ENCODE measurements at places on chromosomes 4 and X. TPM values are rescaled to one million over a fixed set of nuclear protein-coding genes. Genes with fewer than 3 reads are reported as not detected.

GRCh38 chrX:55777596-55777995, 60.0 kb downstream of the RRAGB start:
- DNase-seq, result no peak

GRCh38 chrX:132819711-132820264, 138.6 kb downstream of the HS6ST2 start:
- no peak for DNase-seq

The MAGEA8 gene
- polyA plus RNA-seq, result 0.20 TPM

GRCh38 chrX:136767104-136767941, 13.4 kb downstream of the ARHGEF6 start:
- no peak for DNase-seq

GRCh38 chrX:139202742-139203420, 327.7 kb upstream of the F9 start:
- DNase-seq, result no peak

DNA sequence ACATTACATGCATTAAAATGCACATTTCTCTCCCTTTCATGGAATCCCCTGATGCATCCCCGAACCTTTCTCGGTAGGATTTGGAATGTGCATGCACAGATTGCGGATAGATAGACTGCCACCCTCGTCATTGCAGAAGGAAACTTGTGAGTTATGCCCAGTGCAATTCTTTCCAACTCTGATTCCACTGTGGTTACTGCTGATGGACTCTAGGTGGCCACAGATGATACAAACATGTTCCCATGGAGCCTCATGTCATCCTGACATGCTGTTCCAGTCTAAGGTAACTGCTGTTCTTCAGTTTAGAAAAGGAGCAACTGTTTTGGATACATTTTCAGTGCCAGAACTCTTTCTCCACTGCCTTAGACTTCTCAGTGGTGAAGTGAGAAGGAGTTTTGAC, 9.1 kb upstream of the VCX3B start:
- DNase-seq, result no peak

DNA sequence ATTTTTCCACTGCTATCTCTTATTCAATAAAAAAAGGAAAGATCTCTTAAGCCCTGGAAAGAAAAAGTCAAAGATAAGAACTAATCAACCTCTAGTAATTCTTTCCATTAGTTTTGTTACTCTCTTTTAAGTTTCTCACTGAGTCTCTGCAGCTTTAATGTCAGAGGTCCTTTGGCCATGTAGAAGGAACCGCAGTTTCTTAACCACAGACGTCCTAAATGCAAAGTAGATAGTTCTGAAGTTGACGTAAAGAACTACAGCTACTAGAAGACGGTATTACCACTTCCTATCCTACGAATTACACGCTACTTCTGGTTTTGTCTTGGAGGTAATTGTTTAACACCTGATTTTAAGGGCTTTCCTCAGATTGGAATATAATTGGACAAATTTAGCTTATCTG, 325.9 kb downstream of the ANKRD50 start:
- no peak for DNase-seq

DNA sequence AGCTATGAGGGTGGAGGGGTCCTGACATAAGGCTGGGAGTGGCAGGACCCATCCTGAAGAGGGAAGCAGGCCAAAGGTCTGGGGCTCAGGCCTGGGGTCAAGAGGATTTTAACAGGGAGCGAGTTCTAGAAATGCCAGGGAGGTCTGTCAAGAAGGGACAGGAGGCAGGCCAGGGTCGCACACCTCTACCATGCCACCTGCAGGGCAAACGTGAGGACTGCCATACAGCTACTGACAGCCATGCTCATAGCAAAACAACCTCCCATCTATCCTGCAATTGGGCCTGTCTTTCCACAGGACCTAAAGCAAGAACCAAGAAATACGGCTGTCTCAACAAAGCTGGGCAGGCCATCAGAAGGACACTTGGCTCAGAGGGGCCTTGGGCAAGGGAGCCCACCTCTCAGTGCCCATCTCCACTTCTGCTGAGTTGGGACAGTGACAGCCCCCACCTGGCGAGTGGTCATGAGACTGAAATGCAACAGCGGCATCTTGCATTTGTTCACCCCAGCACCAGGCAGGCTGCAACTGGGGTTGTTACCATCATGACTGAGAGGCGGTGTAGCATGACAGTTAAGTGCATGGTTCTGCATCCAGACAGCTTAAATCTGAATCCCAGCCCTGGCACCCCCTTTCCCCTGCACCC, 92.7 kb downstream of the WFS1 start:
- DNase-seq, result no peak

DNA sequence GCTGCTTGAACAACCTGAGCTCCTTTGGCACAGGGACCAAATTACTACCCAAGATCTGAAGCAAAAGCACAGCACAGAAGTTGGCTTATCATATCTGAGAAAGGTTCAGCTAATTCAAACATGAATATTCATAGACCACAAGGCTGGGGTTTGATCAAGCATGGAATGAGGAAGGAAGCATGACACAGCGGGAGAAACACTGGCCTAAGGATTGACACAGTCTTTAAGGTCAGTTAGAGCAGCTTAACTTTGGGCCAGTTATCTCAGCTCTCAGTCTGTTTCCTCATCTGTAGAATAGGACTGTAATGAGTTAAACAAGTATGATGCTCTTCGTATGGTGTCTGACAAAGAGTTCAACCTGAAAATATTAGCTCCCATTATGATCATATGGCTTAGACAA, 88.5 kb upstream of the CBR4 start:
- DNase-seq, result no peak

The FRG2 gene
- not detected for polyA plus RNA-seq

- DNase-seq, result no peak
Observed at GRCh38 chr4:126708716-126709115, 924.0 kb upstream of the INTU start.

GRCh38 chr4:20618731-20619130, 81.5 kb upstream of the PACRGL start:
- no peak for DNase-seq

DNA sequence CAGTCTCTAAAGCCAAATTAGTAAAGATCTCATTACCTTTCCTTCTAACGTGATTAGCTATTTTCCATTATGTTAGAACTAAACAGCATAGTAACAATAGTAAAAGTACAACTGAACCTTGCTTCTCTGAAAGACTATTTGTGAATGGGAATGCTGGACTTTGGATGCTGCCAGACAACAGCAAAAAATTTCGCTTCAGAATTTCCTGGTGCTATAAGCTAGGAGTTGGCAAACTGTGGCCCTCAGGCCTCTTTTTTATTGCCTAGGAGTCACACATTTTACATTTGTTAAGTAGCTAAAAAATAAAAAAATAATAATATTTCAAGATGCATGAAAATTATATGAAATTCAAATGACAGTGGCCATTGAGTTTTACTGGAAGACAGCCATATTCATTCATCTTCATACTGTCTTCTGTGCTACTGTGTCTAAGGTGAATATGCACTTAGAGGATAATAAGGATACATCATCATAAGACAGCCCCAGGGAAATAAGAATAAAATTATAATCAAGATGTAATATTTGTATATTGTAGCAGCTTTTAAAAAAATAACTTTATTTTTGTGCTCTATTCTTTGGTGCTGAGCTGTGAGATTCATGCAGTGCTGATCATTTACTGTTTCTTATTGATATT, 34.6 kb downstream of the RASGEF1B start:
- DNase-seq, result no peak

The HTN3 gene
- polyA plus RNA-seq, result not detected

DNA sequence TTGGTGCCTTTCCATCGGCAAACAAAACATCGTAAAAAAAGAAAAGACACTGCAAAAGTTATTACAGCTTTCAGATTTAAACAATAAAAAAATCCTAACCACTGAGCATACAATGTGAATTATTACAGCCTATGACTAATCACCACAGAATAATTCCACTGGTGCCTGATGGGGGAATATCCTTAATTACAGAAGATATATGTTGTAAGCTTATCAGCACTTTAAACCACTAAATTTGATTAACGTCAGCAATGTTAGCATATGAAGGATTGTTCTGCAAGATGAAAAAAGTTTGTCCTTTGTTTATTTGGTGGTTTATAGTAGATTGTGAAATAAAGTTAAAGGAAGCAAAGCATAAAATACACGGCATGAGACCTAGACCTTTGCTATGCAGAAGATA, 210.2 kb upstream of the ADAMTS3 start:
- no peak for DNase-seq

DNA sequence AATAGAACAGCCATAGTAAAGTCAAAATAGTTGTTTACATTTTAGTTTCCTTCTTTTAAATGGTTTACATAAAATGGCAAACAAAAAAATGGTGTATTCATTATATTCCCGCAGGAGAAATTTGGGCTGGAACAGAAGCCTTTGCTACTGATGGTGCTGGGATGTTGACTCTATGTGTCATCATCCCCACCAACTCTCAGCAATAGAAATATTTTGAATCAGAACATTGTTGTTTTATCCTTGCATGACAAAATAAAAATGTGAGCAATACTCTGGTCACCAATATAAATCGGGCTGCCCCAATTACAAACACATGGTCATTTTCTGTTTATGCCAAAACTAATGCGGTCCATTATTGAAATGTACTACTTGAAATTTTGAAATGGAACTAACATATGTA, 1131.6 kb upstream of the PCDH7 start:
- no peak for DNase-seq

- DNase-seq, result no peak
Observed at GRCh38 chrX:103360092-103360491, 3.8 kb downstream of the TCEAL9 start.

GRCh38 chr4:85970535-85970934, 389.3 kb downstream of the MAPK10 start:
- DNase-seq, result no peak

GRCh38 chr4:155489271-155489670, 112.5 kb upstream of the MAP9 start:
- no peak for DNase-seq

GRCh38 chr4:4384837-4385236, 2.1 kb upstream of the NSG1 start:
- no peak for DNase-seq

DNA sequence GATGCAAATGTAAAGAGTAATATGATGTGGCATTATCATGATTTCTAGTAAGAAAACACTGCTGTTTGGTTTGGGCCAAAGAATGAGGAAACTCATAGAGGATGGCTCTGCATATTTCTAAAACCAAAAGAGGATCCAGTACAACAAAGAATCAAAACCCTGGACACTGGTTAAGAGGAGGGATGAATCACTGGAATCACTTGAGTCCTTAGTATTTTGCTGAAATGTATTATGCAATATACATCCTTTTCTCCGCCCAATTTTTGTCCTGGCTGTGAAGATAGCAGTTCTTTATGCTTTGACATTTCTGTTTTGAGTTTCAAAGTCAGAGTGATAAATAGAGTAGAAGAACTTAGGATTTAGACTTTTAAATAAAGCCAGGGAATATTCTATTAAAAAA, 345.9 kb downstream of the PACRGL start:
- no peak for DNase-seq

GRCh38 chr4:53598483-53598882, 7.2 kb upstream of the LNX1 start:
- no peak for DNase-seq

DNA sequence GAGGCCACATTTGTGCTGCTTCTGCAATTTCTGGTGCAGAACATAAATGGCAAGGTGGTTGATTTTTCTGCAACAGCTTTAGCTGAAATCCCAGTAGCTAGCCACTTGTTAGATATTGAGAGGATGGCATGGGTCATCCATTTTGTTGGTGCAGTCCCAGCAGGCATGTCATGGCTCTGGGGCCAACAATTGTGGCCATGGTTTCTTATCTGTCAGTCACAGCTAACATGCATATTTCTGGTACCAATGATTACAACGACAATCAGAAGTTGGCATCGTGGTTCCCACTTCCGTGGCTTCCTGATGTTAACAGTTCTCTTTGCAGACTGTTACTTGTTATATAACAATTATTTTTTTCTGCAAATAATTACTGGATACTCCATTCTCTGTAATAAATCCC, 42.8 kb upstream of the PRKG2 start:
- no peak for DNase-seq

The DIPK2B gene
- 8.3 TPM for polyA plus RNA-seq

The BEX1 gene
- polyA plus RNA-seq, result 57.1 TPM

All from renal cortex interstitium (tissue), 15 donors.